Activated CD4-positive, alpha-beta T cell treated with anti-CD3 and anti-CD28 coated beads for 4 hours (primary cell): ENCODE measurements at places on chromosomes 7 and 10.

DNA sequence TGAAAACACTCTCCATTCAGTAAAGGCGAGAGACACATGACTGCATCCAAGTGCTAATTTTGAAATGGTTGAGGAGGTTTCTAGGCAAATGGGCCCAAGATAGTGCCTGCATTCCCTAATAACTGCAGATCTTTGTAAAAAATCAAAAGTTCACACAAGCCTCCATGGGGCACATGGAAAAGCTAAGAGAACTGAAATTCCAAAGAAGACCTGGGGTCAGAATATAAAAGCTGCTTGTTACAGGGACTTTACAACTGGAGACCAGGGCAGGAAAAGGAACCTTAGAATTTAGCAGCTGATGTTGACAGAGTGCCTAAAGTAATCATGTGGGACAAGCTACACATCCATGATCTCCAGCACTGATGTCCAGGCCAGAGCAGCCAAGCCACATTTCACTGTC, 10.0 kb upstream of the ABI1 start:
- no peak for DNase-seq

DNA sequence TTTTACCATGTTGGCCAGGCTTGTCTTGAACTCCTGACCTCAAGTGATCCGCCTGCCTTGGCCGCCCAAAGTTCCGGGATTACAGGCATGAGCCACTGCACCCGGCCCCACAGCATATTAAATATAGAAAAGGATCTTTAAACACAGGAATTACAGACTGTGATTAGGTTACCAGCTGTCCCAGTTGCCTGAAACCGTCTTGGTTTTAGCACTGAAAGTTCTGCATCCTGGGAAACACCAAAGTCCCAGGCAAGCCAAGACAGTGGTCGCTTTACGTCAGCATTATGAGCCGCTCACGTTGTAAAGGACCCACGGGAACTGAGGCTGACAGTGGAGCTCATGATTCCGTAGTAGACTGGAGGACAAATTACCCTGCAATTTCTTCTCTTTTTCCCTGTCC, 69.0 kb upstream of the FAM180A start:
- DNase-seq: no peak

DNA sequence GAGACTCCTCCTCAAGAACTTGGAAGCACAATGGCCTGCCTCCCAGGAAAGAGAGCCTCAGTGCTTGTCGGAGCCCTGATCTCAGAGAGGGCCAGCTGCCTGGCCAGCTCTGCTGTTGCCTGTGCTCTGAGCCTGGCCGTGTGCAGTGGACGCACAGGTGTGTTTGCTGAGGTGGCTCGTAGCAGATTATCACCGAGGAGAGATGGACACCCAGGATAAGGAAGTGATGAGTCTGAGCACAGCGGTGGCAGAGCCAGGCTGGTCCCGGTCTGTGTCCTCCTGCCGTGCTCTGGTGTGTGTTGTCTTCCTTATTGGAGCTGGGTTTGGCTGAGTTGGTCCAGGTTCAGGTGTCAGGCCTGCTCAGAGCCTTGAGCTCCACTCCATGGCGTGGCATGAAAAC, 208.5 kb downstream of the EBF3 start:
- no peak for DNase-seq

- no peak for DNase-seq
These were observed 71.2 kb downstream of the TPST1 start for GRCh38 chr7:66276363-66276762.

GRCh38 chr10:62528441-62528840, 154.3 kb downstream of the ZNF365 start:
- DNase-seq: no peak

GRCh38 chr10:47383261-47384147, 589 bp downstream of the ZNF488 start:
- DNase-seq: no peak

DNA sequence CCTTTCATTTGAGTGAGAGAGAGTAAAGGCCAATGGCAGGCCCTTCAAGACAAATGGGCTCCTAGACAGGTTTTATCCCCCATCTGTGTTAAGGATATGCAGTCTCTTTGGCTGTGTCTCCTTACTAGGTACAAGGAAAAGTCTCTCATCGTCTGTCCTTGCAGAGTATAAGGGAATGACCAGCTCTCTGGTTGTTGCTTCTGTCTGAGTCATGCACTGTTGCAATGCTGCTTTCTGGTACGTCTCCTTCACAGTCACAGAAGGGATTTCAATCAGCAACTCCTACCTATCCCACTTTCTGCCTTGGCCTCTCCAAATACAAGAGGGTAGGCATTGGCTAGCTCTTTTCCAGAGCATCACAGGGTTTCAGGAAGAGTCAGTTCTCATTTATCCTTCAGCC, 48.1 kb downstream of the CTTNBP2 start:
- DNase-seq: no peak

DNA sequence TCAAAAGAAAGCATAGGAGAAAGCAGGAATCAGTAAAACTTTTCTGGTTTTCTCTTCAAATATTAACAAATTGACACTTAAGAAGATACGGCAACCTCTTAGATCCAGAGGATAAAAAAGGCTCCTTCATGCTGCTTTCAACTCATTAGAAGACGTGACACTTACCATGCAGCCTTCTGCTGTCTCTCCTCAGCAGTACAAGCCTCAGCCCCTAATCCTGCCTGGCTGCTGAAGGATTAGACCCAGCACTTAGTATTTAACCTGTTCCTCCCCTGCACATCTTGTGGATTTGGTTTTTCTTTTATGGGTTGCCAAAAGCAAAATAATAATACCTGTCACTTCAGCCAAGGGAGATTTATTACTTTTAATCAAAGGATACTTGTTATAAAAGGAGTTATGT, 108.4 kb downstream of the LYZL1 start:
- DNase-seq: no peak

- DNase-seq: no peak
These were observed 12.4 kb downstream of the PRKG1 start for GRCh38 chr10:51086710-51087109.

- no peak for DNase-seq
These were observed 48.8 kb downstream of the COL26A1 start for GRCh38 chr7:101411508-101411874.

- no peak for DNase-seq
These were observed 99.6 kb upstream of the NPS start for GRCh38 chr10:127449490-127449889.

DNA sequence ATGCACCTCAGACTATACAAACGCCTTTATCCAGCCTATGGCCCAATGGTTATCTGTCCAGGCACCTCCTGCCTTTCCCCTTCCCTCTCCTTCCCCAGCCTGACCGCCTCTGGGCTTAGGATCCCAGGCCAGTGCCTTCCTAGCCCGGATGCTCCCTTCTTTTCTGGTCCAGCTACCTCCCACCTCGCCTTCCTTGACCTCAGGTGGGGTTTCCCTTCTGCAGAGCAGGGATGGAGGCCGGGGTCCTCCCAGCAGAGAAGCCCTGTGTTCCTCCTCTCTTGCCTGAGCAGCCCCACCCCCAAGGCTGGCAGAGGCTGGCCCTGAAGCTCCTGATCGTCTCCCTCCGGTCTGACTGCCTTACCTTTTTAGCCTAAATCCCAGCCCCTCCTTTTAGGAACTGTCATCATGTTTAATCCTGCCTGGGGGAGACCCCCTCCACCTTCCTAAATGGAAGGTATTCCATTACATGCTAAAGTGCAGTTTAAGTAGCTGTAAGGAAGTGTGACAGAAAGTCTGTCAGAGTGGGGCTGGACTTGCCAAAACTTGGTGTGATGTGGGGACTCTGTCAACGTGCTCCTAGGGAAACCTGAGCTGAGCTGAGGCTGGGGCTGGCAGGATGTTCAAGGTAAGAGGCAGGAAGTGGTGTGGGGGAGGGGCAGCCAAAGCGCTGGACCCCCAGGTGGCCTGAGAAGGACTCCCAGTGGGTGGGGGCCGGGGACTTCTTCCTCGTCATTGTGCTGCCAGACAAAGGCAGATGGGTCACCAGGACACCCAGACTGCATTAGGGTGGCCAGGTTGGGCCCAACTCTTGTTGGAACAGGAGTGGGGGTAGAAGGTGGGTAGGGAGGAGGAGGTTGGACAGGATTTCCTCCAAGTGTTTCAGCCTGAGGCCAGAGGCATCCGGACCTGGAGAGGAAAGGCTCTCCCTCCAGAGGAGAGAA, 39.5 kb downstream of the LBX1 start:
- DNase-seq: no peak

DNA sequence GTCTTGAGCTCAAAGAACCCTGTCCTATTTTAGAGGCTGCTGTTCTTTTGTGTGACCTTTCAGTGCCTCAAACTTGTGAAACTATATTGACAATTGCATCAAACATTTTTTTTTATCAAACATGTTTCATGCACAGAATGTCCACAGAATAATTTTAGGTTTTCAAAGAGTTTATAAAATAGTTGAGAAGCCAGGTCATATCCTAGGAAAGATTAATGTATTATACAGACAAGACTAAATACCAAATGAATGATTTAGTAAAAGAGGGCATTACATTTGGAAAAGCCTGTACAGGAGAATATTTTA, 67.0 kb downstream of the CDK6 start:
- no peak for DNase-seq

DNA sequence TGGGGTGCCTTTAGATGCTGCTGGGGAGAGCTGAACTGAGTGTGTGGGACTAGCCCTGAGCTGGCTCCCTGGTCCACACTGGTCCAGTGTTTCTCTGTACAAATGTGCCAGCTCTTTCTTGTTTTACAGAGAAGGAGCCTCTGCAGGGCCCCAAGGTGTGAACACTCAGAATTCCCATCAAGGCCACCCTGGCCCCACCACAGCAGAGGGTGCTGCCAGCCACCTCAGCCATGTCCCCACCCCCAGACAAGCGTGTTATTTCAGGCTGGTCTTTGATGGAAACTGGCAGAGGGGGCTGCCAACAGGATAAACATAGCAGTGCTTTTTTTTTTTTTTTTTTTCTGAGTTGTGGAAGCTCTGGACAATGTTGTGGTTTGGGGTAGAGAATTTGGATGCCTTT, 68.5 kb upstream of the LRRC18 start:
- DNase-seq: no peak
